ENCODE measurements at places on chromosomes 2 and 18. TPM values are rescaled to one million over a fixed set of nuclear protein-coding genes. Genes with fewer than 3 reads are reported as not detected.

The INHA gene
- not detected for total RNA-seq

The SDC1 gene
- 7.4 TPM for total RNA-seq

- DNase-seq = no peak
These were observed 51.2 kb upstream of the GLI2 start for GRCh38 chr2:120684289-120685065.

DNA sequence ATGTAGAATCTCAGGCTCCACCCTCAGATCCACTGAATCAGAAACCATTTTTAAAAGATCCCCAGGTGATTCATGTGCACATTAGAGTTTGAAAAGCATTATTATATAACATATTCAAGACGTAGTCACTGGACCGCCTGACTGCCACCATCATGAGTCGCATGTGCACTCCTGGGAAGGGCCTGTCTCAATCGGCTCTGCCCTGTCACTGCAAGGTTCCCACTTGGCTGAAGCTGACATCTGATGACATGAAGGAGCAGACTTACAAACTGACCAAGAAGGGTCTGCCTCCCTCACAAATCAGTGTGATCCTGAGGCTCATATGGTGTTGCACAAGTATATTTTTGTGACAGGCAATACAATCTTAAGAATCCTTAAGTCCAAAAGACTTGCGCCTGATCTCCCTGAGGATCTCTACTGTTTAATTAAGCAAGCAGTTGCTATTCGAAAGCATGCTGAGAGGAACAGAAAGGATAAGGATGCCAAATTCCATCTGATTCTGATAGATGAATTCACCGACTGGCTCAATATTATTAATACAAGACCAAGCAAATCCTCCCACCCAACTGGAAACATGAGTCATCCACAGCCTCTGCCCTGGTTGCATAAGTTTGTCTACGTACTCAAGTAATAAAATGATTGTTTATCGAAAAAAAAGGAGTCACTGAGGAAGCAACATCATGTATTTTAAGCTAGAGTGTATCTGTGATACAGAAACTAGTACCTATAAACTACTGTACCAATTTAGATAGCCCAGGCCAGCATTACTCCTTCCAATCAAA lies 26.2 kb downstream of the ATAD2B start:
- DNase-seq = no peak

The PLGLB1 gene
- 1.3 TPM for total RNA-seq

GRCh38 chr2:7289697-7290096 lies 372.5 kb downstream of the RNF144A start:
- DNase-seq = no peak

GRCh38 chr2:104432401-104432800 lies 421.5 kb upstream of the POU3F3 start:
- no peak for DNase-seq

DNA sequence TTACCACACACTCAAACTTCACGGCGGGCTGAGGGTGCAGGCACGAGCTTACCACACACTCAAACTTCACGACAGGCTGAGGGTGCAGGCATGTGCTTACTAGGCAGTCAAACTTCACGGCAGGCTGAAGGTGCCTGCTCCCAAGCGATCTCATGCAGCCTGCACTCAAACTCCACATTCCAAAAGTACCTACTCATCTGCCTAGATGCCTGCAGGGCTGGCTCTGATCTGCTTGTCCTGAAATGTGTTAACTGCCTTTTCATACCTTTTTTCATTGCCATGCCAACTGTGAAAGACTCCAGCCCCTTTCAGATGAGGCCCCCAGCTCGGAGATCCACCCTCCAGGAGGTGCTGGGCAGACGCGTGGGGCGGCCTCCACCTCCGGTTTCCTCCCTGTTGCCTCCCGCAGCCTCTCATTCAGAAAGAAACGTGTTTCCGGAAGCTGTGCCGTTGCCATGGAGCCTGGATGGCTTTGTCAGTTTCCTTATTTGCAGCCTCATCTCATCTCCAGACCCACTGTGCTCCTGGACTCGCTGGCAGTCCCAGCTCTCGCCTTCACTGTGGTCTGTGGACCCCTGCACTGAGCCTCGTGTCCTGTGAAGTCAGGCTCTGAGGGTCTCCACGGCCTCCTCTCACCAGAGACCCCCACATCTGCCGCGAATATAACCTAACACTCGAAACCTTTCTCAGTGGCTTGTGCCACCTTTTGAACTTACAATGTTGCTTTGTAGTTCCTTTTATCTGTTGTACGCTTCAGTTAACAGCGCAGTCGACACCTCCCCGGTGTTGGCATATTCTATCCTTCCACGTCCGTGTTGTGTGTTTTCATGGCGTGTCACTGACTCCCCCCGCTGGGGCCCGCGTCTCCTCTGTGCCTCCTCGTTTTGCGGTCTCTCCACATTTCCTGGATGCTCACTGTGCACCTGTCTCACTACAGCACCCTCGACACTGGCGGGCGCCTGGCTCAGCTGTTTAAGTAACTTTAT lies 106.1 kb upstream of the ALKAL2 start:
- no peak for DNase-seq

GRCh38 chr2:236380051-236380612 lies 115.9 kb upstream of the ASB18 start:
- DNase-seq = no peak

GRCh38 chr2:104880076-104880475 lies 26.2 kb downstream of the POU3F3 start:
- DNase-seq = no peak

GRCh38 chr2:1605102-1606045 lies 138.9 kb downstream of the PXDN start:
- no peak for DNase-seq

GRCh38 chr2:190459881-190460280 lies 51.7 kb downstream of the MFSD6 start:
- DNase-seq = no peak

The CROCC2 gene
- total RNA-seq = not detected

The COL3A1 gene
- 54.2 TPM for total RNA-seq

DNA sequence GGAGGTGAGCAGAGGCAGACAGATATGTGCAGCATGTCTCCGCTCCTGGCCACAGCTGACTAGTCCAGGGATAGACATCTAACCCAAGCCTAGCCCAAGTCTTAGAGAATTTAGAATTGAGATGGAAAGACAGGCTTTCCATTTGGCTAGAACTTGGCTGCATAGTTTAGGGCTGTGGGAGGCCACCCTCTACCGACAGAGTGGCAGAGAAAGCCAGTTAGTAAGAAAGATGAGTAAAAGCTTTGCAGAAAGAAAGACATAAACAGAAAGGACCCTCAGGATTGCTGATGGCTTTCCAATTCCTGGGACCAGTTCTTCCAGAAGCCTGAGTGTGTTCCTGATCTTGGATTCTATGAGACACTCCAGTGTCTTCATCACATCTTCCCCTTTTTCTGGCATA lies 62.1 kb downstream of the DYM start:
- no peak for DNase-seq

- no peak for DNase-seq
These were observed 2.1 kb downstream of the COL4A4 start for GRCh38 chr2:227161947-227162346.

DNA sequence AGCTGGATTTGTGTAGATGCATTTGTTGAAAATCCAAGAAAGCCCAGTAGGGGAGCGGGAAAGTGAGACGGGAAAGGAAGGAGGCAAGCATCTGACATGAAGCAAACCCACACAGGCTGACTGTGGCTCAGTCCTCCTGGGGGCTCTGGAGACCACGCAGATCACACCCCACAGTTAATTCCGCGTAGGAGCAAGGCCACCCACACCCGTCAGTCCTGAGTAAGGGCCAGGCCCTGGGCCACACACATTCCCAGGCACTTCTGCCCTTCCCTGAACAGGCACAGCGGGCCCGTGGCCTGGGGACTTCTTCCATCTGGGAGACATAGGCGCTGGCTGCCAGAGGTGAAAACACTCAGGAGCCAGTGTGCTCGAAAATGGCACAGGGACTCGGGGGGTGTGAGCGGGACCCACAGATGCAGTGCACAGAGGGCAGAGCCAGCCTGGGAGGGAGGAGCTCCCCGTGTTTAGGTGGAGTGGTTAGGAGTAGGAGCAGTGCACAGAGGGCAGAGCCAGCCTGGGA lies 19.4 kb upstream of the PRLH start:
- DNase-seq = no peak

DNA sequence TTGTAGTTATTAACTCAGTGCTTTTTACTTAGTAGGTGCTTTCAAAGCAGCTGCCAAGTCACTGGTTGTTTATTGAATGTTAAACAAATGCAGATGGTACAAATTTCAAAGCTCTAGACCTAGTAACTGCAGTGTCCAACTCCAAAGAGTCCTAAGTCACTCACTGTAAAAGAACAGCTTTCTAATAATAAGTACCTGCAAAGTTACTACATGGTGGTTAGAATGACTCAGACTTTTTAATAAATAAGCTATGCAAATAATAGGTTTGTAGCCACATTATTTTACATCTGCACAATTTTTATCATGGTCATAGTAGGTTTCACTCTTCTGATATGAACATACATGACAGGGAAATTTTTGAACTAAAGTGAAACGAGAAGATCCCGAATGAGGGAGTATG lies 1620.4 kb upstream of the CELF4 start:
- DNase-seq = no peak

- DNase-seq = no peak
These were observed 101.4 kb downstream of the MYOM1 start for GRCh38 chr18:3118195-3119010.

The MYL1 gene
- not detected for total RNA-seq

- no peak for DNase-seq
These were observed 179.6 kb upstream of the ALKAL2 start for GRCh38 chr2:467543-467891.

The LHCGR gene
- not detected for total RNA-seq

GRCh38 chr2:217940261-217941220 lies 62.3 kb downstream of the TNS1 start:
- no peak for DNase-seq

The HSBP1L1 gene
- 5.6 TPM for total RNA-seq

DNA sequence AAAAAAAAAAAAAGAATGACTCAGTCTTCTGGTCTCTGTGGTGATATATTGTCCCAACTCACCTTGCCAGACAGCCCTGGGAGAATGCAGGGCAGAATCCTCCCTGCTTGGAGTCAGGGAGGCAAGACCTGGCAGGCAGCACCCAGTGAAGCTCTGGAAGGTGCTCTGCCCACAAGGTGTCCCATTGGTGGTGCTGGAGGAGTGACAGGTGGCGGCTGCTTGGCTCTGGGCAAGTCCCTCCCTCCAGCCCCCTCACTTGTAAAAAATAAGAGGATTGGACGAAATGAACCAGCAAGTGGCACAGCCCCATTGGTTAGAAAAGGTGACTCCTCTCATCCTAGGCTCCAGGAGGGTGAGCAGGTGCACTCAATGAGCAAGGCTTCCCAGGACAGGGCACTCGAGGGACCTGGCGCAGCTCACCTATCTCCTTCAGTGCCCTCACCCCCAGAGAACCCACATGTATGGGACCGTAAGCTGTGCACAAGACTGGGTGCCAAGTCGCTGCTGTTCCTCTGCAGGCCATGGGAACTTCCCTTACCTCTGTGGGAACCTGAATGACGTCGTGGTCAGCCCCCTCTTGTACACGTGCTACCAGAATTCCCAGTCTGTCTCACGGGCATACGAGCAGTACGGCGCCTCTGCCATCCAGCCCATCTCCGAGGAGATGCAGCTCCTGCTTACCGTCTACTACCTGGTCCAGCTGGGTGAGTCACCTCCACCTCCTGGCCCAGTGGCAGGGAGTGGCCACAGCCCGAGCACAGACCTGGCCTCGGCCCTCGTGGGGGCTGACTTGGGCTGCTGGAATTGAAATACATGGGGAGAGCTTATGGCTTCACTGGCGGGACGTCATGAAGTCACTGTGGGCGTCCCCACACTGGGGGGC lies 54.6 kb downstream of the GREB1 start:
- DNase-seq = no peak

- no peak for DNase-seq
These were observed 11.1 kb downstream of the NDUFV2 start for GRCh38 chr18:9113468-9114149.

DNA sequence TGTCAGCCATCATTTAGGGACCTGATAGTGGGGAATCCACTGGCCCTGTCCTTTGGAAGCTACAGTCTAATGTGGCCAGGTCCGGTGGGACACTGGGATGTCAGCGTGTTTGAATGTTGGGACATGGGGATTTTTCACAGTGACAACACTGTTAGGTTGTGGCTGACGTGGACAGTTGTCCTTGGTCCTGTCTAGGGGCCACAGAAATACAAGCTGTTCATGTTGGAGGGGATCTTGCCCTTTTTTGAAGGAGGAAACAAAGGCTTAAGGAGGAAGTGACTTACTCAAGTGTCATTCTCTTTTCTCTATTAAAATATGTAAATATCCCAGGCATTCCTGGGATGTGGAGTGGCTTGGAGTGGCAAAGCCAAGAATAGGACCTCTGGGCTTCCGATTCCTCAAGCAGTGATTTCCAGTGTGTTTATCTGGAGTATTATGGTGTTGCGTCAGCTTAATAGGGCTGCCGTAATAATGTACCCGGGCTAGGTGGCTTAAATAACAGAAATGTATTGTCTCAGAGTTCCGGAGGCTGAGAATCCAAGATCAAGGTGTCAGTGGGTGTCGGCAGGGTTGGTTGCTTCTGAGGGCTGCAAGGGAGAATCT lies 8.5 kb downstream of the ACOXL start:
- DNase-seq = no peak

- no peak for DNase-seq
These were observed 316.1 kb upstream of the MMADHC start for GRCh38 chr2:149903626-149904025.

The SERPINB12 gene
- total RNA-seq = not detected

The FAM161A gene
- 0.78 TPM for total RNA-seq

GRCh38 chr2:224039770-224040440 lies 819 bp upstream of the SERPINE2 start:
- no peak for DNase-seq

- no peak for DNase-seq
These were observed at the start of gene SH3BP4 for GRCh38 chr2:234951664-234952269. SH3BP4 (plus strand) TSS chr2:234952017; CDS start chr2:235035003, 82,986 bp downstream.

GRCh38 chr2:207387001-207387571 lies 142.7 kb upstream of the CREB1 start:
- DNase-seq = no peak

GRCh38 chr2:171515672-171516298 lies 6.5 kb upstream of the CYBRD1 start:
- DNase-seq = no peak
